ENCODE measurements at places on chromosomes 11 and 22.

DNA sequence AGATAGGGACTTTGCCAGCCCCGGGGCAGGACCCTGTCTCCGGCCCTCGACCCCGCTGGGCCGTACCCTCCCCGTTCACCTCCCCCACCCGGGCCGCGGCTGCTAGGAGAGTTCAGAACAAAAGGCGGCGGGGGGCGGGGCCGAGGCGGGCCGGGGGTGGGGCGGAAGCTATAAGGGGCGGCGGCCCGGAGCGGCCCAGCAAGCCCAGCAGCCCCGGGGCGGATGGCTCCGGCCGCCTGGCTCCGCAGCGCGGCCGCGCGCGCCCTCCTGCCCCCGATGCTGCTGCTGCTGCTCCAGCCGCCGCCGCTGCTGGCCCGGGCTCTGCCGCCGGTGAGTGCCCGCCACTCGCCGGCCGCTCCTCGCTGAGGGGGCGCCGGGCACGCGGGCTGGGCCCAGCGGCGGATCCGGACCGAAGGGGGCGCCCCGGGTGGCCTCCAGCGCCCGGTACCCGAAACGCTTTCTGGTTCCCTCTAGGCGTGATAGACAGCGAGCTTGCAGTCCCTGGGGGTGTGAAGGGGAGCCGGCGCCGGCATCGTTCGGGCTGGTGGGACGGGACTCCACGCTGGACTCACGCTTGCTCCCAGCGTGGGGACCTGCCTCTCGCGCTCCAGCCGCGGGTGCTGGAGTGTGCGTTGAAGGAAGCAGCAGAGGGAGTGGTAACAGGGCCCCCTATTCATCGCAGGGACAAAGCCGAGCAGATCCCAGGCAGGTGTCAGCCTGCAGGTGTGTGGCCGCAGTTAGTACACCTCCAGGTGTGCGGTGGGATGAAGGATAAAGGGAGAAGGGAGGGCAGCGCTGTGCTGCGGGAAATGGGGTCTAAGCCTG lies at the start of gene MMP11:
TSS of gene MMP11 (plus strand) at position 201 of the 825 bp plus-strand sequence. CDS start at position 223, 22 bp downstream.
- DNase-seq = no peak

GRCh38 chr22:20450551-20450906 lies 12.9 kb upstream of the SCARF2 start:
- DNase-seq = no peak

DNA sequence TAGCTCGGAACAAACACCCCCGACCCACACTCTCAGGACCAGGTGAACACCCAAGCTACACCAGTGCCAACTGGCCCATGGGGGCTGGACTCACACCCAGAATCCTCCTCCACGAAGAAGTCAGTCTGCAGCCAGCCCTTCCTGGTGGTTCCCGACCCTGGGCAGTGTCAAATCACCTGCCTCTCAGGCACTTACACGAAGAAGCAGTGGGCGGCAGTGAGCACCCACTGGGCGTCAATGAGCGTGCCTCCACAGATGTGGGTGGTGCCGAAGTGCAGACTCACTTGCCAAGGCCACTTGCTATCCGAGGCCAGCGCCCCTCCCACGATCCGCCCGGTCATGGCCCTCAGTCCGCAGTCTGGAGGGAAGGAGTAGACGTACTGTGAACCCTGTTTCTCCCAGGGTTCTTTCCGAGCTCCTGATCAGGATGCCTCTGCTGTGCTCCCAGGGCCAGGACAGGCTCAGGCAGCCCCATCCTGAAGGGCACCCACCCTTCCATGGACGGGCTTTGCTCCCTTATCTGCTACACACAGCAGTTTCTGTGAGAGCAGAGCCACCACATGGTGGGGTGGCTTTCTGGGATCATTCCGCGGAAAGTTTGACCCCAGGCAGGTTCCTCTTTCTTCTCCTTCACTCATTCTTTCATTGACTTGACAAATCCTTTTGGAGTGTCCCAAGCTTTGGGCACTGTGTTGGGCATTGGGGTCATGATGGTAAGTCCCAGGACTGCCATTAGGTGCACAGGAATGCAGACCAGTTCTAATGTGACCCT lies 19.4 kb downstream of the TMPRSS13 start:
- no peak for DNase-seq

GRCh38 chr11:109106151-109106906 lies 315.7 kb upstream of the C11orf87 start:
- no peak for DNase-seq

- DNase-seq = no peak
Measured at GRCh38 chr22:40009292-40009774, 14.6 kb downstream of the FAM83F start.

GRCh38 chr11:90134478-90135003 lies at the start of gene NAALAD2:
Gene NAALAD2 (plus strand): TSS chr11:90134663. CDS start chr11:90134759, 96 bp downstream.
- no peak for DNase-seq

- no peak for DNase-seq
Measured at GRCh38 chr11:66366844-66367477, 4.6 kb downstream of the SLC29A2 start.

GRCh38 chr11:34356130-34356529 lies 1.7 kb downstream of the ABTB2 start:
- no peak for DNase-seq

- DNase-seq = peak; percentile 36
Measured at GRCh38 chr11:554428-555226, 5.9 kb downstream of the LMNTD2 start.

- DNase-seq = no peak
Measured at GRCh38 chr11:70810681-70811080, 412.4 kb downstream of the CTTN start.

DNA sequence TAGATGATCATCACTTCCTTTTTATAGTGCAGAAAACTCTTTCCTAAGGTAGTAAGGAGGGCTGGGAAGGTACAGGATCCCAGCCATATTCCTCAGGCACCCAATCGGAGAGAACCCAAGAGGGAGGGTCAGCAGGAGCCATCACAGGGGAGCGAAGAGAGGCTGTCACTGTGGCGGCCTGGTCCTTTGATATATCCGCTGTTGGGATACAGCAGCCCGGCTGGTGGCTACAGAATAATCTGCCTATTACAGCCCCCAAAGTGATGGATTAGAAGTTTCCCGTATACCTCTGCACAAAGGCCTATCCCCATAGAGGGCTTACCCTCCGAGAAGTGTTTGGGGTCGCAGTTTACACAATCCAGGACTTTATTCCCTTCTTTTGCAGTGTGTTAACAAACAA lies 48.5 kb downstream of the OR4D9 start:
- DNase-seq = no peak

DNA sequence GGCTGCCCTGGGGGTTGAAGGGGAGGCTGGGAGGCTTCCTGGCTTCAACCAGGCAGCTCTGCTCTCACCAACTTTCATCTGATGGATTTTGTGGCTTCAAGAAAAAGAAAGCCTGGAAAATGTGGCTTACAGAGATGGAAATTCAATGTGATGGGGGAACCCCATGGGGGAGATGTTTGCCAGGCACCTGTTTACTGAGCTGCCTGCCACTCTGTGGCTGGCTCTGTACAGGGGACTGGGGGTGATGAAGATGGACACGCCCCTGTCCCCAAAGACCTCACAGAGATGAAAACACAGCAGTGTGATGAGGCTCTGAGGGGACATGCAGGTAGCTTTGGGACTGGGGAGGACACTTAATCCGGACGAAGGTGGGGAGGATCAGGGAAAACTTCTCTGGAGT lies 10.1 kb downstream of the TMEM258 start:
- DNase-seq = no peak

- no peak for DNase-seq
Measured at GRCh38 chr22:45503050-45503815, 550 bp downstream of the FBLN1 start.

DNA sequence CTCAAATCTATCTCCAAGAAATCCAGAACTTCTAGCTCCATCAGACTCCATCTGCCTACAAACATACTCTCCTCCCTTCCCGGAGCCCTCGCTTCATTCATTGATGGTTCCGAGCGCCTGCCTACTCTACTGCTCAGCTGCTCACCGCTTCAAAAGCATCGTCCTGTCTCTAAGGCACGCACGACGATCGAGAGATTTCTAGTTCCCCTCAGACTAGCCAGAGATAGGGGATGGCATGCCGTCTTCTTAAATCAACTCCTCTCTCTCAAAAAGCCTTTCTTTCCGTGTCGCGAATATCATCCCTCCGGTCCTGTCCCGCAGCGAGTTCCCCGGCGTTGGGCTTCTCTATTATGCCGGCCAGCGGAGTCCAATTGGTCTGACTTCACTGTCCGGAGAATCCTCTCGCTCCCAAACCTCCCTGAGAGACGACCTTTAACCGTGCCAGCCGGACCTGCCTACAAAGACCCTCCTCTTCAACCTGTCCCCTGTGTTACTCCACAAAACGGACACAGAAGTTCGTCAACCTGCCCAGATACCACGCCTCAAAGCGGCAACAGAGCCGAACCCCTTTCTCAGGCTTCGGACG lies 592 bp downstream of the EEF1G start:
- DNase-seq = no peak

- no peak for DNase-seq
Measured at GRCh38 chr11:34978236-34979191, 62.1 kb downstream of the PDHX start.

DNA sequence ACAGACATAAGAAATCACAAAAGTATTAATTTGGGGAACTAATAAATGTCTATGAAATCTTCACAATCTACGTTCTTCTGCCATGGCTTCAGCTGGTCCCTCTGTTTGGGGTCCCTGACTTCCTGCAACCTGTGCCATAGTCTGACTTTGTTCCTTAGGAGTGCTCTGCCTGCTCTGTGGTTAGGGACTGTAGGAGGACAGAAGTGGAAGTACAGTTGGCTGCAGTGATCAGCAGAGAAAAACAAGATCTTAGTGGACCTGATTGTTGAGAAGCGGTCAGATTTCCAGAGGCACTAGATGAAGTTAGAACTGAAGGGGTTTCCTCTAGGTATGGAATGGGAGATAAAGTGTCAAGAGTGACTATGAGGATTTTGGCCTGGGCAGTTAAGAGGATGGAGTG lies 80.6 kb downstream of the PPP6R3 start:
- no peak for DNase-seq

DNA sequence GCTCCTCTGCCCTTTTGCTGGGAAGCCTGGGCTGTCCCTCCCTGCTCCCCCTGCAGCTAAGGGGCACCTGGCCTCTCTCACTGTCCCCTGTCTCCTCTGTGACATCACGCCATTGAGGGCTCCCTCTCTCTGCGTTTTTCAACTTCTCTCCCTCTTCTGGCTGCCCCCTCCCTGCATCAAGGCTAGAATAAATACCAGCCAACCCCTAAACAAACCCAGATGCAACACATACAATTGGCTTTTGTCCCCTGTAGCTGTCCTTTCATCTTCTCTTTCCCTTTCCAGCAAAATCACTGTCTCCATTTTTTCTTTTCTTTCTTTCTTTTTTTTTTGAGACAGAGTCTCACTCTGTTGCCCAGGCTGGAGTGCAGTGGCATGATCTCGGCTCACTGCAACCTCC lies 3.3 kb upstream of the MIEF1 start:
- DNase-seq = no peak

GRCh38 chr11:24833573-24833972 lies 336.7 kb downstream of the LUZP2 start:
- DNase-seq = no peak

- no peak for DNase-seq
Measured at GRCh38 chr11:77266766-77267165, 34.7 kb downstream of the GDPD4 start.

Data from NCI-H2081 treated with DMSO at 0.1 percent for 48 hours (cell line).